ENCODE measurements at places on chromosomes 4 and X.

DNA sequence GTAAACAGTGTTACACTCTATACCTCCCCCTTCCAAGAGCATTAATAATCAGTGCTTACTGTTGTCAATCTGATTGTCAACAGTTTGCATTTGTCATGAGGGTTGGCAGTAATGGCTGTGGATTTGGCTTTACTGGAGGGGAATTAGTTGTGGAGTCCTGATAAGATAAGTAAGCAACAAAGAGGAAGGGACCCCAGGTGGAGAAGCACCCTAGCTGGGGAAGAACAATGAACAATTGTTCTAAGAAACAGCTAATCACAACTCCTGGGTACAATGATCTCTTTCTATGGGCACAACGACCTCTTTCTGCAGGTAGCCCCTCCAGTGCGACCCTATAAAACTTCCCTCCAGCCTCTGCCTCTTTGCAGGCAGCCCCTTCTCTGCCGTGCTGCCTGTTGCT, 53.2 kb upstream of the CDKN2AIP start:
- no peak for DNase-seq

DNA sequence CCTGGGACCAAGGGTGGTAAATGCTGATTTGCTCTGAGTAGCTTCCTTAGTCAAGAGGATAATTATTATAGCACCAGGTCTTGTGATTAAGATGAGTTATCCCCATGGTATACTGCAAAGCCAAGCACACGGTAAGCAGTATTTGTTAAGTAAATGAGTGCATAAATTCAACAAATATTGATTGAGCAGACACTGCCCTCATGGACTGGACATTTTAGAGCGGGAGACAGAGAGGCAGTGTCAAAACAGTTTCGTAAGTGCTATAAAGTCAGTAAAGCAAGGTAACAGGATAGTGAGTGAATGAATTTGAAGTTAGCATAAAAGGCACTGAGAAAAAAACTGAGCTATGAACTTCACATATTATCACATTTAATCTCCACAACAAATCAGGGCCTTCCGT, 13.9 kb downstream of the PHF8 start:
- no peak for DNase-seq

- DNase-seq, result no peak
Observed at GRCh38 chr4:103773691-103774231, 54.0 kb upstream of the TACR3 start.

GRCh38 chr4:72899214-72899613, 170.3 kb downstream of the COX18 start:
- peak; percentile 22 for DNase-seq

- no peak for DNase-seq
Observed at GRCh38 chr4:39937683-39938268, 39.9 kb downstream of the PDS5A start.

DNA sequence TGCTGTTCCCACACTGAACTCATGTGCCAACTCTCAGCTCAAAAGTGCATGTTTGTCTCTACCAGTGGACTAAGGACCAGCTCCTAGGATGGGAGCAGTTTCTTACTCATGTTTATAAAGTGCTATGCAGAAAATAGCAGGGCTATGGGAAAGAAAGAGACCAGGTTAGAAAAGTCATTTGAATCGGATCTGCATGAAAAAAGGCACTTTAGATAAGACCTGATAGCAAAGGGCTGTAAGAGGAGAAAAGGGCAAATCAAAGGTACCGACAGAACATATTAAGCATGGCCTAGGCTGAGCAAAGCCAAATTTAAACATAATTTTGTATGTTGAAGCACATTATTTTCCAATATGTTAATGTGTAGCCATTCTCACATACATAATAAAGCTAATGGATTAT, 362.3 kb upstream of the ZFP42 start:
- no peak for DNase-seq

DNA sequence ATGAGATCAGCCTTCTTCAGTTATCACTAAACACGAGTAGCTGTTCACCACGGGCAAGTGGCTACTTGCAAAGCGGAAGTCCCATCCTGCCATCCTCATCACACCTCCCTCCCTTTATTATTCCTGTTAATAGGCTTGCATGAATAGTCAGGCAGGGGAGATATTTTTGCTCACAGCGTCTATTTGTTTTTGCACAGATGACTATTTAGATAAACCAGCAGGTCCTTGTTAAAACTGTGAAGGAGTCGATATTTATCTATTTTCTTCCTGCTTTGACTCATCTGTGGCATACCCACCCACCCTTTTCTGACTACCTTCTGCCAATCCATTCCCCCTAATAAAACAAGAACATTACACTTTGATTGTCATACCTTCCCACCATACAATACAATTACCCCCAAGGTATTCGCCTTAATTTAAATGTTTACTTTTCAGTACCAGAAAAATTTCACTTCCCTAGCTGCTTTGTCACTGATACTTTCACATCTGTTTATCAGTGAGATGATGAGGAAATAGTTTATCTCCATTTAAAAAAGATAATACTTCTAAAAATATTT, 96.6 kb upstream of the BANK1 start:
- no peak for DNase-seq

DNA sequence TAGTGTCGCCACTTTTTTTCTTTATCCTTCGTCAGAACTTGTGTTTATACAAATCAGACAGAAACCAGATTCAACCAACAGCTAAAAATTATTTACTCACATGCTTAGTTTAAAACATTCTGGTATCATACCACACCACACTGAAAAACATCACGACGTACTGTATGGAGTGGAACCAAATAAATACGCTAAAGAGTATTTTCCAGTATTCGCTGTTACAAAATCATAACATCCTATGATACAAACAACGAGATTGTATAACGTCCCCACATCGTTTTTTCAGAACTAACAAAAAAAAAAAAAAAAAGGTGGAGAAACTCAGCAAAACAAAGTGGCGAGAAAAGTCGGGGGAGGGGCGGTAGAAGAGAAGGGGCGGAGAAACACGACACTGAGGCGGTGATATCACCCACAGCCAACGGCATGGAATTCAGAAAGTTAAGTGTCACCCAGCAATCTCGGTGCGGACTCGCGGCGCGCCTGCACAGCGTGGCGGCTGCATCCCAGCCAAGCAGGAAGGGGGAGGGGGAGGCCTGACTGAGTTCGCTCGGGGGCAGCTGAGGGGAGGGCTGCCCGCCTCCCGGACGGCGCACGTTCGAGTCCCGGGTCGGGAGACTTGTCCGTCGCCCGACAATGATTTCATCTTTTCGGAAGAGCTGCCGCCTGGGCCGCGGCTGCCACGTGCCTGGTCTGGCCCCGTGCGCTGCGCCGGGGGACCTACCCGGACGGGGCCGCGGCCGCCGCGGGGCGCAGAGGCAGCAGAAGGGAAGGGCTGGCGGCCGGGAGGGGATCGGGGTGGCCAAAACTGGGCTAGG, 920 bp downstream of the SETD7 start:
- peak; percentile 92 for DNase-seq

DNA sequence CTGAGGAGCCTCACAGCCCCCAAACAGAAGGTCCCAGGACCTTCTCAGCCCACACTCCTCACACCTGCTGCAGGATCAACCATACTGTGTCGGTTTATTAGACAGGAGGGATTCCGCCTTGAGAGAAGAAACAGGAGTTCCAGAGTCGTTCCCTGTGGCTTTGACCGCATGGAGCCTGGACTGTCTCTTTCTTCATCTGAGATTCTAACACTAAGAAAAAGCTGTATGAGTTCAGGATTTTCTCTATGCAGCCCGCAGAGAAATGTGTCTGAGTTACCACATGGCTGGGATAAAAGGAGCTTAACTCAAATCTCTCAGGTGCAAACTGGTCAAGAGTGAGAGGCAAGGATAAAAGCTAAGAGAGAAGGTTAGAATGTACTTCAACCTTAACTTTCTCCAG, 126.7 kb downstream of the AFAP1 start:
- no peak for DNase-seq

DNA sequence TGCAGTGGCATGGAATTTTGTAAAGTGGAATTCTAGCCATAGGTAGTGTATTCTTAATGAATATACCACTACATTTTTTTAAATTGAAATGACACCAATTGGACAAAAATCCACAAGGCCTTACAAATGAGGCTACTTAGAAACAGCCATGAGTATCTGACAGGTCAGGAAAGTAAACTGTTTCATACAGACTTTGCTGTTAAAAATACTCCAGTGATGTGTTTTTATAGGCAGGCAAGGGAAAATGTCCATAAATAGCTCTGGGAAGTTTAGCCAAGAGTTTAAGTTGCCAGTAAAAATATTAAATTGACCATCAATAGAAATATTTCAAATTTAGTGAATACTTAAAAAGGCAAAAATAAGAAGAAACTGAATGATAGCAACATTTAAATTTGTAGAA, 41.8 kb upstream of the PDLIM5 start:
- DNase-seq, result no peak

GRCh38 chr4:127968586-127968985, 3.4 kb downstream of the ABHD18 start:
- DNase-seq, result no peak

DNA sequence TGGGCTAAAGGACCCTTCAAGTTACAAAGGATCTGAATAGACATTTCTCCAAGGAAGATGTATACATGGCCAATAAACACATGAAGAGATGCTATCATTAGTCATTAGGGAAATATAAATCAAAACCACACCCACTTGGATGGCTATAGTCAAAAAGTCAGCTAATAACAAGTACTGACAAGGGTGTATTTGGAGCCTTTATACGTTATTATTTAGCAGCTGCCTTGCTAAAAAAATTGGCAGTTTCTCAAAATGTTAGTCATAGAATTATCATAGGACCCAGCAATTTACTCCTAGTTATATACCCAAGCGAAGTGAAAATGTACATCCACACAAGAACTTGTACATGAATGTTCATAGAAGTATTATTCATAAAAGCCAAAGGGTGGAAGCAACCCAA, 112.7 kb upstream of the DUSP21 start:
- no peak for DNase-seq

- DNase-seq, result no peak
Observed at GRCh38 chr4:174461466-174462106, 60.7 kb downstream of the HPGD start.

DNA sequence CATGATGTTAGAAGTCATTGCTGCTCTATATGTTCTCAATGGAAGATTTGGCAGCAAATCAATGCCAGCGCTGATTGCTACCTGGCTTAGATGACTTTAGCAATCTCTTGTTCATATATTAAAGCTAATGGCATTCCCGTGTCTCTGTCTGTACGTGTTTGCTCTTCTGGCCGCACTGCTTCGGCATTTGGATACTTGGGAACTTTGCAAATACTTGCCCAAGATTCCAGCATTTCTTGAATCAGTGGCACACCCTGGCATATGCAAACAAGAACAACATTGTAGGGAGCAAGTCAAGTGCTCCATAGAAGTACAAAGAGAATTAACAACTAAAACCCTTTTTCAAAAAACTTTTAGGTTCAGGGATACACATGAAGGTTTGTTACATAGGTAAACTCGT, 128.9 kb upstream of the TMEM164 start:
- DNase-seq, result no peak

- no peak for DNase-seq
Observed at GRCh38 chrX:153961292-153961691, 10.3 kb downstream of the HCFC1 start.

- DNase-seq, result no peak
Observed at GRCh38 chr4:156100651-156101050, 147.0 kb upstream of the CTSO start.

DNA sequence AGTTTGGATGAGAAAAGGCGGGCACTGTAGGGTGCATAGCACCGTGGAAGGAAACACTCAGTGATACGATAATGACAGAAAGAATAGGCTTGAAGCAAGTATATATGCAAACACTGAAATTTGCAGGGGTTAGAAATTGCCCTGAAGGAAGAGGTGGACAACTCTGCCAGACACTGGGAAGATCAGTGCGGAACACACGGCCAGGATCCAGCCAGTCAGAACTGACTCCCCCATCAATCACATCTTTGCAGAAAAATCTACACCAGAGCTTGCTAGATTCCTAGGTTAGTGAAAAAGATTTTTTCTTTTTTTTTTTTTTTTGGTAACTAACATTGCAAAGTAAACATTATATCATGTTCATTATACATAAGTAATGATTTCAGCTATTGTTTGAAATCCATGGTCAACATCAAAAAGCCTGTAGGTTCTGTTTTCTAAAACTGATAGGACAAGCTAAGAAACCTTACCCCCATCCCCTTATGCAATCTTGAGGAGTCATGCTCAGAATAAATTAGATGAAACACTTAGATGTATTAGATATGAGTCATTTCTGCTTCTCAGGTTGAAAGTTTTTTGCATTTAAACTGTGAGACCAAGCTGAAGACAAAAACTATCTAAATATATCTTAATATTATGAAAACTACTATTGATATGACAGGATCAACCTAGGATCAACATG, 38.9 kb downstream of the TRIML1 start:
- no peak for DNase-seq

GRCh38 chr4:188869581-188869980, 730.3 kb downstream of the TRIML1 start:
- no peak for DNase-seq

GRCh38 chr4:1544861-1545281, 138.6 kb upstream of the NKX1-1 start:
- DNase-seq, result no peak

- no peak for DNase-seq
Observed at GRCh38 chr4:92791871-92792440, 488.2 kb downstream of the GRID2 start.

- no peak for DNase-seq
Observed at GRCh38 chr4:101870874-101871273, 80.3 kb downstream of the BANK1 start.

- DNase-seq, result no peak
Observed at GRCh38 chr4:165844161-165844560, 28.9 kb upstream of the TLL1 start.

GRCh38 chr4:52550186-52550585, 108.9 kb downstream of the USP46 start:
- DNase-seq, result no peak

DNA sequence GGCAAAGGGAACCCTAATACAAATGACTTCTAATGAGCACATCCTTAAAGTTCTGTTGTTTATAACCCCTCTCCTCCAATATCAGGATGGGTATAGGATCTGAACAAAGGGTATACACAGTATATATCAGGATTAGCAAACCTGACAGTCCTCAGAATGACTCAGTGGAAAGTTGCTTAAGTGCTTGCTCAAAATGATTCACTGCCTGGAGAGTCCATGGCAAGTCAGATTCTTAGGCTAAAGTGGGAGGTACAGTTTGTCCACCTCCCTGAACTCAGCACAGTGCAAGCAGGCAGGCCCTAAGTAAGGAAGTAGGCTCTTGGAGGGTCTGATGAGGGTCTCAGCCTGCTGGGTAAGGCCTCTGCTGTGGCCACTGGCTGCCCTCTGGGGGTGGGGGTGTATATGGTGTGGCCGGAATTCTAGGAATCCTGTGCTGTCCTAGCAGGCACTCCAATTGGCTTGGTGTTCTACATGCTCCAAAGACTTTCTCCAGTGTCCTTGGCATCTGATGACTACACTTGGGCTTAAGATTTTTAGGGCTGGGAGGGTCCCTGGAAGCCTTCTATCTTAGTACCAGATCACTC, 54.3 kb downstream of the CHRDL1 start:
- peak; percentile 62 for DNase-seq

DNA sequence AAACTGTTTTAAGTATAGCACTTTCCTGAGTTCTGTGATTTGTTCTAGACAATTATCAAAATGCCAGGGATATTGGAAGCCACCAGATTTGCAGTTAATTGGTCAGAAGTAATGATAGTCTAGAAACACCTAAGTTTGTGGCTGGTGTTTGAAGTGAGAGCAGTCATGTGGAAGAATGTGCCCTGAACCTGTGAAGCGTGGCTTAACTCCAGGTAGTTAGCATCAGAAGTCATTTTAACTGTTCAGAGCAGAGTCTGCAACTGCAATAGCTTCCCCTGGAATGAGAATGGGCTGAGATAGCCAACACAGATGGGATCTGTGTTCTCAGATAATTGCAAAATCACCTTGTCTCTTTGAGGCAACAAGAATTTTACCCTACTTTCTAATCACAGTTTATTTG, 255.1 kb upstream of the GK2 start:
- DNase-seq, result no peak

Measured in AG10803 (cell line).